MCF 10A (cell line): ENCODE measurements at places on chromosomes 6 and 20. TPM values are rescaled to one million over a fixed set of nuclear protein-coding genes. Genes with fewer than 3 reads are reported as not detected.

GRCh38 chr6:163398815-163399214 lies 15.7 kb upstream of the QKI start:
- no peaks in the 10 kb centered on the region for H3K36me3 ChIP-seq
- DNase-seq = no peak
- no peak overlapping the region for H3K27ac ChIP-seq
- no peaks in the 10 kb centered on the region for H3K27me3 ChIP-seq

GRCh38 chr6:16979677-16980370 lies 122.0 kb upstream of the STMND1 start:
- H3K36me3 ChIP-seq = no peaks in the 10 kb centered on the region
- peaks cover 58% of the 10 kb centered on the region for H3K27me3 ChIP-seq
- no peaks in the 10 kb centered on the region for H3K4me1 ChIP-seq
- no peak for DNase-seq
- no peak overlapping the region for H3K27ac ChIP-seq

GRCh38 chr20:39164642-39165041 lies 202.5 kb downstream of the DHX35 start:
- no peak overlapping the region for H3K27ac ChIP-seq
- no peak overlapping the region for H3K4me3 ChIP-seq
- DNase-seq = no peak
- no peaks in the 10 kb centered on the region for H3K4me1 ChIP-seq

CCN5 gene
- total RNA-seq = 0.93 and 1.4 TPM in 2 replicates

GRCh38 chr20:8175741-8176675 lies 43.9 kb downstream of the PLCB1 start:
- no peaks in the 10 kb centered on the region for H3K36me3 ChIP-seq
- no peak overlapping the region for H3K27ac ChIP-seq
- H3K4me3 ChIP-seq = no peak overlapping the region
- no peak for DNase-seq

- peak overlapping the region; percentile 50 for H3K4me3 ChIP-seq
- H3K4me1 ChIP-seq = peaks cover 28% of the 10 kb centered on the region
- peak overlapping the region; percentile 77 for H3K27ac ChIP-seq
- no peaks in the 10 kb centered on the region for H3K36me3 ChIP-seq
Measured at GRCh38 chr20:51120868-51121267, 98.0 kb upstream of the KCNG1 start.

GRCh38 chr20:63930971-63931553 lies 25.2 kb downstream of the UCKL1 start:
- H3K27me3 ChIP-seq = no peaks in the 10 kb centered on the region
- no peak overlapping the region for H3K4me3 ChIP-seq
- H3K27ac ChIP-seq = no peak overlapping the region

SIGLEC1 gene
- not detected in 2 replicates for total RNA-seq

GRCh38 chr6:30947231-30947630 lies 6.5 kb downstream of the MUCL3 start:
- H3K4me1 ChIP-seq = peaks cover 10% of the 10 kb centered on the region
- no peak for DNase-seq
- no peak overlapping the region for H3K27ac ChIP-seq
- H3K27me3 ChIP-seq = no peaks in the 10 kb centered on the region
- H3K36me3 ChIP-seq = no peaks in the 10 kb centered on the region

DNA sequence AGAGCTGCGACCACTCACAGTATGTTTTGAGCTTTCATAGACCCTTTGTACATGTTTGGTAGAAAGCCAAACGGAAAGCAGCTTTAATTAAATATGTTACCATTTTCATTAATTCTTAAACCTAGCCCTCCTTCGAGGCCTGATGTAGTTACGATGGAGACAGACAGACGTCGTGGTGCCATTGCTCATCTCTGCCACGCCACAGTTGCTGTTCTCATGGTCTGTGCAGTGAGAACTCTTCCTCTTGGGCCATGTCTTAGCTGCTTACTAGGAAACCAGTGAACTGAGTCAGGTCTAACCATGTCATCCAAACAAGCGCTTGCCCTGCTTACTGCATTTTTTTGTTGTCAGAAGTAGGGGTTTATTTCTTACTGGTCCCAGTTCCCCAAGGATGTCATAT lies 62.8 kb downstream of the SNX9 start:
- H3K36me3 ChIP-seq = peaks cover 56% of the 10 kb centered on the region
- H3K27me3 ChIP-seq = no peaks in the 10 kb centered on the region
- no peak for DNase-seq
- no peaks in the 10 kb centered on the region for H3K4me1 ChIP-seq

POU5F1 gene
- 1.5 and 2.0 TPM in 2 replicates for total RNA-seq

MOCS1 gene
- total RNA-seq = 4.9 and 5.3 TPM in 2 replicates

- peaks cover 17% of the 10 kb centered on the region for H3K27me3 ChIP-seq
- no peak for DNase-seq
- H3K4me1 ChIP-seq = peaks cover 10% of the 10 kb centered on the region
- no peak overlapping the region for H3K27ac ChIP-seq
- no peak overlapping the region for H3K4me3 ChIP-seq
Measured at GRCh38 chr20:57794600-57795341, 85.0 kb upstream of the PMEPA1 start.

DNA sequence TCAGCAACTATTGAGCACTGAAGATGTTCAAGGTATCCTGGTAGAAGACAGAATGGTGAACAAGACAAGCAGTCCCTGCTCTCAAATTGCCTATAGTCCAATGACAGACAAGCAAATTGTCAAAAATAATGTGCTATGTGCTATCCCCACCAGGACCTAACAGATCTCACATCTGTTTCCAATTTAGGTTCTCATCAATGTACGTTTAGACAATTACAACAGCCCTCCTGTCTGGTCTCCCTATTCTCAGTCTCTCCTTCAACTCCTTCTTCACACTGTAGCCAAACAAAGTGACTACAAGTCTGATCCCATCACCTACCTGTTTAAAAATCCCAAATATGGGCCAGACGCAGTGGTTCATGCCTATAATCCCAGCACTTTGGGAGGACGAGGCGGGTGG lies 7.5 kb downstream of the TAPBP start:
- no peak overlapping the region for H3K27ac ChIP-seq
- H3K36me3 ChIP-seq = peaks cover 88% of the 10 kb centered on the region
- no peak overlapping the region for H3K4me3 ChIP-seq

- no peaks in the 10 kb centered on the region for H3K4me1 ChIP-seq
- no peak overlapping the region for H3K27ac ChIP-seq
- no peaks in the 10 kb centered on the region for H3K36me3 ChIP-seq
- H3K4me3 ChIP-seq = no peak overlapping the region
- peak; percentile 44 for DNase-seq
Measured at GRCh38 chr6:149961728-149962425, 1.9 kb upstream of the ULBP1 start.

DNA sequence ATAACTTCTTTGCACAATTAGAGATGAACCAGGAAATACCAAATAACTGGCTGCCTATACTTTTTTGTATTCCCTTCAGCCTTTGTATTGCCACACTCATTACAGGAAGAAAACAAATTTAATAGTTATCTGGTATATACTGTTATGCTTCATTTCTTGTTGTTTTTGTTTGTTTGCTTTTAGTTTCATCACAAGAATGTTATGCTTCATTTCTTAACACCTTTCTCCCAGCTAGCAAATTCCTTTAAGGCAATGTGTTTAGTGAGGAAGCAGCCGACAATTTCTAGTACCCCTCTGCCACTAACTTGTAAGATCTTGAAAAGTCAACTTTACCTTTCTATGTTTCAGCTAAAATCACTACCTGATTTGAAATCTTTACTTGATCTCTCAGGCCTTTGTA lies 1.4 kb downstream of the NCOA6 start:
- peak overlapping the region; percentile 88 for H3K27ac ChIP-seq
- peak overlapping the region; percentile 97 for H3K4me3 ChIP-seq
- H3K36me3 ChIP-seq = peaks cover 16% of the 10 kb centered on the region
- H3K4me1 ChIP-seq = peaks cover 24% of the 10 kb centered on the region
- no peak for DNase-seq

ENPP3 gene
- total RNA-seq = not detected in 2 replicates

DNA sequence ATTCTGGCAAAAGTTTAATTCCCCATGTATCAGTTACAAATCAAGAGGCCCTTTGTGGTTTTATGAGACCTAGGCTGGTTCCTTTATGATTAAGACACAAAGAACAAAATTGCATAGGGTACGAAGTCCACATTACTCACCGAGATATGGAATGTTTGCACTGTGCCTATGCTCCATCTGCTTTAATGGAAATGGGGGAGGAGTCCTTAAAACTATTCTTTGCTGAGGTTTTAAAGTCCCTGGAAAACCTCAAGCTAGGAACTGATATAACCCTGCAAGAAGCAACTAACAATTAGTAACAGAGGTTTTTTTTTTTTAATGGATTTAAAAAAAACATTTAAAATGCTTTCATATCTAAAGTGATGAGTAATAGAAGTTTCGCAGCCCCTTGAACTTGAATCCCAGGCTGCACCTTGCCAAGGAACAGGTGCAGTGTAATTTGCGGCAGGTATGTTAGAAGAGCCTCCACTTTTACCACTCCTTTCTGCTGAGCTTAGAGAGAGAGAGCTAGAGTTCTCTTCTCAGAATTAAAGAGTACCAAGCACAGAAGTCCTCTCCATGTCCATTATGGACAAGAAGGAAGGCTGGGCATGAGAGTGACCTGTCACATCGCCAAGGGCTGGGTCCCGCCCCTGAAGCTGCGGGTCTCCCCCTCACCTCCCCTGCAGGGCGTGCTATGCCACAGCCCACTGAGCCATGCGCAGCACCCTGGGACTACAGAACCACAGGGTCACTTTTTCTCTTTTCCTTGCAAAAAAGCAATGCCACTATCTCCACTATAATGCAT lies 2.3 kb downstream of the SERPINB1 start:
- H3K27ac ChIP-seq = peak overlapping the region; percentile 96
- peak; percentile 80 for DNase-seq
- peaks cover 42% of the 10 kb centered on the region for H3K36me3 ChIP-seq

- H3K27ac ChIP-seq = no peak overlapping the region
- no peak overlapping the region for H3K4me3 ChIP-seq
- no peaks in the 10 kb centered on the region for H3K36me3 ChIP-seq
- no peaks in the 10 kb centered on the region for H3K4me1 ChIP-seq
- H3K27me3 ChIP-seq = no peaks in the 10 kb centered on the region
Measured at GRCh38 chr6:57024321-57024720, 22.2 kb upstream of the KIAA1586 start.

DNA sequence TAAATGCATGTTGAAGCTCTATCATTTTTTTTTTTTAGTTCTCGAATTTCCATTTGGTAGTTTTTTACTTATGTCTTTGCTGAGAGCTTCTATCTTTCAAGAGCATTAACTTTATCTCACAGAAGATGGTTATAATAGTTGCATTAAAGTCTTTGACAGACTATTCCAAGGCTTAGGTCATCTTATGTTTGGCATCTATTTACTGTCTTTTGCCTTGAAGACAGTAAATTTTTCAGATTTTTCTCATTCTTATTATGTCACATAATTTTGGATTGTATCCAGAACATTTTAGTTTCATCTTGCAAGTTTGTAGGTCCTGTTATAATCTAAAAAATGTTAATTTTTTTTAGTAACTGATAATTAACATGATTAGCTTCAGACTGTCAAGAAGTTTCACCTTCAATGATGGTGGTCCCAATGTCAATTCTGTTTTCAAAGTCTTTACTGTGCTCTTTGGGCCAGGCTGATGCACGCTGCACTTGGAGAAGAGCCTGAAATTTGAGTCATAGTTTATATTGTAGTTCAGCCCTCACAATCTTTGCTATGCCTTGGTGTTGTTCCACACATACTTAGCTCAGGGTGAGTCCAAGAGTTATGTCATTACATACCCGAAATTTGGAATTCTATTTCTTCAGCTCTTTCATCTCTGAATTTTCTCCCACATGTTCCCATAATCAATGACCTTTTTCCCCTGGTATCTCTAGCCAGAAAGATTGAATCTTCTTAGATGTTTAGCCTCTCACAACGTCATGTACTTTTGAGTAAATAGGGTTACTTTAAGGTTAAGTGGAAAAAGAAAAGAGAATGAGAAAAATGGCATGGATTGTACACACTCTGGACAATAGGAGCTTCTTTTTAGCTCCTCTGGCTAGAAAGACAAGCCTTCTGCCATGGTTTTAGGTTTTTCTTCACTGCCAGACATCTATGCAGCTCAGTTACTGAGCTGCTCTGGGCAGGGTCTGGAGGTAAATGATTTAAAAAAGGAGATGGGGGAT lies 110.3 kb upstream of the BTBD3 start:
- no peaks in the 10 kb centered on the region for H3K36me3 ChIP-seq
- peak; percentile 72 for DNase-seq
- no peak overlapping the region for H3K4me3 ChIP-seq
- H3K27ac ChIP-seq = no peak overlapping the region
- H3K27me3 ChIP-seq = no peaks in the 10 kb centered on the region

- DNase-seq = peak; percentile 18
- peak overlapping the region; percentile 47 for H3K27ac ChIP-seq
- H3K27me3 ChIP-seq = no peaks in the 10 kb centered on the region
- peaks cover 86% of the 10 kb centered on the region for H3K36me3 ChIP-seq
Measured at GRCh38 chr20:18541741-18542140, 25.5 kb upstream of the SMIM26 start.

RGS17 gene
- total RNA-seq = 2.5 and 3.7 TPM in 2 replicates
